ENCODE measurements at places on chromosomes 5 and 9.

- DNase-seq = no peak
Measured at GRCh38 chr9:95193067-95193466, 124.4 kb downstream of the FANCC start.

DNA sequence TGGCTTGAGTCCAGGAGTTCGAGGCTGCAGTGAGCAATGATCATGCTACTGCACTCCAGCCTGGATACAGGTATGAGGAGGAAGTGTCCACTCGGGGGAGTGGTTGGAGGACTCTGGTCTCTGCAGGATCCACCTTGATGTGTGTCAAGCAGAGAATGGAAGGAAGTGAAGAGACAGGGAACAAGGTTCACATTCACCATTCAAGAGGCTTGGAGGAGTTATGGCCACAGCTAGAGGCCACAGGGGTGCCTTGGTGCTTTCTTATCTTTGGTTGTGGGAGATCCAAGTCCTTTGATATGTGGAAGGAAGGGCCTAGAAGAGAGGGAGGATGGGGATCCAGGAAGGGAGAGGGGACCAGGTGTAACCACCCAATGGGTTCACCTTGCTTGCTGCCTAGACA lies 5.4 kb upstream of the CERCAM start:
- no peak for DNase-seq

DNA sequence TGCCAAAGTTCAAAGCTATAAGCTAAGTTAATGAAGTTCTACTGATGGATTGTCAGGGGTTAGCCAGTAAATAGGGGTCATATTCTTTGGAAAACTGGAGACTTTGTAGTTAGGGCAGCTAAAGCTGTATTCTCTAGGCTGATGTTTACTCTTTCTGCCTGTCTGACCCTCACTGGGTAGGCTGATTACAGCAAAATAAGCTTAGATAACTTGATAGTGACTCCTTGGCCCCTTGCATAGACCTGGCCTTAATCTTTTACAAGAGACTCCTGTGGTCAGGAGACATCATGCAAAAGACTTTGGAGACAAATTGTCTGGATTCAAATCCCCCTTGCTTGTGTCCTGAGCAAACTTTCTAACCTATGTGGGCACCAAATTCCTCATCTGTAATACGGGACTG lies 314.4 kb upstream of the MSX2 start:
- DNase-seq = no peak

DNA sequence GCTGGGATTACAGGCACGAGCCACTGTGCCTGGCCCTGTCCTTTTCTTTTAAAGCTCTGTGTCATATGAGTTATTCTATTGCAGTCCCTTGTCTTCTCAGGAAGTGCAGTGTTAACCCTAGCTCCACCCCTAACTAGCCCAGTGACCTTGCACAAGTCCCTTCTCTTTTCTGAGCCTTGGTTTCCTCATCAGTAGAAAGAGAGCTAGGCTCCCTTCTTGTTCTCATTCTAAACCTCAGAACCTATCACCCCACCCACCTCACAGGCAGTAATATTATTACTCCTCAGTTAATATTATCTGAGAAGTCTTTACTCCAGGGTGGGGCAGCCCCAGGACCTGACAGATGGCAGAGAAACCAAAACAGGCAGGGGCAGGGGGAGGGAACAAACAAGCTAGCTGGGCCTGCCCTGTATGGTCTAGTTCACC lies 7.2 kb downstream of the CYFIP2 start:
- no peak for DNase-seq

DNA sequence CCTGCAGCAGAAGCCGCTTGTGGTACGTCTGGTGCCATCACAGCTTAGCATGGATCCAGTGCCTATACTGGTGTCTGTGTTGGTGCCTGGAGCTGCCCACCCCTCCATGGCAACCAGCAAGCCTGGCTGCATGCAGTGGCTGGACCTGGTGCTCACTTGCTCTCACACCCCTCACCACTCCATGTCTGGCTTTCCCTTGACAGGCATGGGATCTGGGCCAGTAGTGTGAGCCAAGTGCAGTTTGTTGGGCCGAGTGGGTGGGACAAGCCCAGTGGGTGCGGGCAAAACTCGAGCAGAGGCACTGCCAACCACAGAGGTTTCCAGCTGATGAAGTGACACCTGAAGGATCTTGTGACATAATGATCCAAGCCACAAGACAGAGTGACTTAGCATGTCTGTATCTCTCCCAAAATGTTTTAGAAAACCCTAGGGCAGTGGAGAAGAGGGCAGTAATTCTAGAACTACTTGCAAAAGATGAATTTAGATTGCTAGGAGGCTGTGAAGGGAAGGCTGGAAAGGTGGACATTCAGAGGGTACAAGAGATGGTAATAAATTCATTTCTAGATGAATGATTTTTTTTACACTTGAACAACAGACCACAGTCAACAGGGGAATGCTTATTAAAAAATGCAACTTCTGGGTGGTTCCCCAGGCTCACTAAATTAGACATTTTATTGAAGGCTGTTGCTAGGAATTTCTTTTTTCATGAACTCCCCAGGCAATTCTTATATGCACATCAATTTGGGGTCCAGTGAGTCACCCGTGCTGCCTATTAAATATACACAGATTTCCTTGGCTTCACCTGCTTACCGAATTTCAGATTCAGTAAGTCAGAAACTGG lies 660.3 kb downstream of the TLR4 start:
- DNase-seq = no peak

GRCh38 chr5:7415123-7415522 lies 19.2 kb downstream of the ADCY2 start:
- no peak for DNase-seq

- no peak for DNase-seq
Measured at GRCh38 chr5:38157024-38157423, 101.3 kb upstream of the EGFLAM start.

Measured in activated naive CD4-positive, alpha-beta T cell (primary cell).